Activated T-cell treated with anti-CD3 and anti-CD28 coated beads for 1 hour (primary cell): ENCODE measurements at places on chromosomes 7 and 10.

DNA sequence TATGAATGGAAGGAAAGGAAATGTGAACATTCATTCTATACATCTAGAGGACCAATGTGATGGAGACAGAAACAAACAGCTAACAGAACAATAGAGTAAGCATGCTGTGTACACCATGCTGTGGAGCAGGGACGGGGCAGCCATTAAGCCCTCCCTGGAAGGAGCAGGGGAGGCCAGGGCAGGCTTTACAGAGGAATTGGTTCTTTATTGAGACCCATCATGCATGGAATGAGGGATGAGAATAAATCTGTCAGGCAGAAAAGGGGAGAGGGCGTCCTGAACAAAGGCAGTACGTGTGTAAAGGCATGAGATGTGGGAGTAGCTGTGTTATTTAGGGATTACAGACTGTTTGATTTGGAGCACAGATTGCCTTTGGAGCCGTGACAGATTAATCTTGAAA, 35.2 kb downstream of the STK17A start:
- no peak for DNase-seq

- no peak for DNase-seq
Measured at GRCh38 chr10:44845361-44846175, 65.6 kb upstream of the TMEM72 start.

DNA sequence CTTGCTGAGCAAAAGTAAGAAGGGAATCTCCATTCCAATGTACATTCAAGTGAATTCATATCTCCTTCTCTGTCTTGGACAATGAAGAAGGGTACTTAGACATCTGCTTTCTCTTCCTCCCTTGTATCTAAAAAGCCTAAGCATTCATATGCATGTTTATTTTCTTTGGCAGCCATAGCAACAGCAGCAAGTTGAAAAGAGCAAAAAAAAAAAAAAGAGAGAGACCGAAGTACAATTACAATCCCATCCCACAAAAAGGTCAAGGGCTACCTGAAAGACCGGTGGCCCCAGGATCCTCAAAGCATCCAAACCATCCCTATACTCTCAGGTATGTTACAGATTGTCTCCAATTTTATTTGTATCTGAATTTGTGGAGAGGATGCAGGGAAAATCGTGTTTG, 4.1 kb downstream of the OR2F1 start:
- DNase-seq, result no peak

- DNase-seq, result no peak
Measured at GRCh38 chr7:155733582-155734444, 78.5 kb downstream of the SHH start.

DNA sequence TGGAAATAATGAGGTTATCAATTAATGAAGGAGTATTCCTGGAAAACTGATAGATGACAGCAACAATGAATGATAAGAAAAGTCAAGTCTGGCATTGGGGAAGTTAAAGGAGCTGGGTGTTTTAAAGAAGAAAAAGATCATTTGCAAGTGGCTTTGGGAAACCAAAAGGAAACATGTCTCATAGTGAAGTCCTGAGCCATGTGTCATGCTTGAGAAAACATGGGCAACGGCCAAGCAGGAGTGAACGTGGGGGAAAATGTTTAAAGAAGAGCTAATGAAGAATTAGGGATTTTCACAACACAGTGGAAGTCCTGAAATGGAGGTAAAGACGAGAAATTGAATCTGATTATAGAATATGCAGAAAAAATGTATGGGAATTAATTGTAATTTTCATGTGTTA, 1383.2 kb upstream of the CELF2 start:
- no peak for DNase-seq
